ENCODE measurements at places on chromosomes 16 and 17. TPM values are rescaled to one million over a fixed set of nuclear protein-coding genes. Genes with fewer than 3 reads are reported as not detected.

The LGALS9C gene
- total RNA-seq, result 0.18 TPM

The HEATR9 gene
- total RNA-seq, result not detected

The SEPTIN12 gene
- not detected for total RNA-seq

The CCDC78 gene
- total RNA-seq, result 0.38 TPM

The NOB1 gene
- 13.8 TPM for total RNA-seq

The SOST gene
- total RNA-seq, result not detected

The PYY gene
- total RNA-seq, result not detected

The PIGL gene
- total RNA-seq, result 18.5 TPM

The PDE6G gene
- total RNA-seq, result 0.40 TPM

The RHOT1 gene
- 12.5 TPM for total RNA-seq

The ATP6V0A1 gene
- 42.8 TPM for total RNA-seq

The KRT33B gene
- not detected for total RNA-seq

The IGF2BP1 gene
- 1.2 TPM for total RNA-seq

The RUNDC3A gene
- not detected for total RNA-seq

The ANKRD40CL gene
- not detected for total RNA-seq

The KRTAP3-1 gene
- not detected for total RNA-seq

The LPO gene
- total RNA-seq, result not detected

The TEKT5 gene
- total RNA-seq, result 2.1 TPM

The TBC1D3H gene
- total RNA-seq, result not detected

The OTOP2 gene
- total RNA-seq, result not detected

The CNGB1 gene
- total RNA-seq, result not detected

The RNF167 gene
- total RNA-seq, result 78.9 TPM

The TAT gene
- total RNA-seq, result 2,689 TPM

The SNX20 gene
- 0.53 TPM for total RNA-seq

The HLF gene
- 65.8 TPM for total RNA-seq

The WNK4 gene
- 0.53 TPM for total RNA-seq

The TAC4 gene
- total RNA-seq, result not detected

The MMP25 gene
- total RNA-seq, result 0.96 TPM

The PRSS21 gene
- total RNA-seq, result not detected

The PIRT gene
- not detected for total RNA-seq

The CRHR1 gene
- total RNA-seq, result not detected

The MT1F gene
- total RNA-seq, result 763 TPM

The ZNHIT3 gene
- total RNA-seq, result 10.7 TPM

The IKZF3 gene
- 0.63 TPM for total RNA-seq

The BICDL2 gene
- total RNA-seq, result 0.58 TPM

The FBXO39 gene
- total RNA-seq, result 0.13 TPM

The NPIPA2 gene
- total RNA-seq, result 0.45 TPM

The MSLN gene
- total RNA-seq, result 0.08 TPM

The MYCBPAP gene
- total RNA-seq, result not detected

The IL34 gene
- 0.58 TPM for total RNA-seq

The LDAF1 gene
- total RNA-seq, result 1.4 TPM

The MPV17L gene
- total RNA-seq, result 14.6 TPM

The ASGR1 gene
- 526 TPM for total RNA-seq

The MT3 gene
- total RNA-seq, result not detected

The DHRS13 gene
- 5.5 TPM for total RNA-seq

The RRAD gene
- 0.98 TPM for total RNA-seq

The PRCD gene
- total RNA-seq, result 0.15 TPM

The ITGAD gene
- 0.70 TPM for total RNA-seq

The UBE2G1 gene
- 37.8 TPM for total RNA-seq
